Stimulated activated CD8-positive, alpha-beta memory T cell treated with anti-CD3 and anti-CD28 coated beads, Interleukin-7, amount 100 ng/mL, for 4 hours (primary cell): ENCODE measurements at places on chromosomes 1 and 21.

GRCh38 chr1:112840631-112841624 lies 115.1 kb downstream of the SLC16A1 start:
- DNase-seq = no peak

GRCh38 chr1:200880212-200880611 lies 7.4 kb downstream of the GPR25 start:
- no peak for DNase-seq

- no peak for DNase-seq
These were observed 56.3 kb upstream of the FAM20B start for GRCh38 chr1:178969226-178969987.

- no peak for DNase-seq
These were observed 7.0 kb upstream of the CDK11B start for GRCh38 chr1:1665815-1666251.

GRCh38 chr21:38805328-38806152 lies at the start of gene ETS2:
Gene ETS2, plus strand, starts transcription at chr21:38805929. Its CDS starts 4,106 bp downstream, at chr21:38810035.
- DNase-seq = peak; percentile 62

GRCh38 chr1:171484760-171485374 lies 463 bp upstream of the PRRC2C start:
- DNase-seq = no peak
